Frontal cortex (tissue), 4 donors: ENCODE measurements at places on chromosomes 6 and 20.

DNA sequence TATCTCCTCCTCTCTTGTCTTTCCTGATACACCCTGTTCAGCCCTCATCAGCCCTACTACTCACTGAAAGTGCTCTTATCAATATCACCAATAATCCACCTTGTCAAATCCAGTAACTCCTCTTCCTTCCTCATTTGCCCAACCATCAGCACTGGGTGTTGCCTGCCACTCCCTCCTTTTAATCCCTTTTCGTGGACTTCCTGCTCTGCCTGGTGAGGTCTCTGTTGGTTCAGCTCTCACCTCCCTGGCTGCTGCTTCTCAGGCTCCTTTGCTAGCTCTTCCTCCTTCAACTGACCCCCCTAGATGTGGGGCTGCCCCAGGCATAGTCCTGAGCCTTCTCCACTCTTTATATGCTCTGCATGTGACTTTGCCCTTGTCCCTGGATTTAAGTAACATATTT is 92.5 kb downstream of the PREP start:
- DNase-seq, result no peak

DNA sequence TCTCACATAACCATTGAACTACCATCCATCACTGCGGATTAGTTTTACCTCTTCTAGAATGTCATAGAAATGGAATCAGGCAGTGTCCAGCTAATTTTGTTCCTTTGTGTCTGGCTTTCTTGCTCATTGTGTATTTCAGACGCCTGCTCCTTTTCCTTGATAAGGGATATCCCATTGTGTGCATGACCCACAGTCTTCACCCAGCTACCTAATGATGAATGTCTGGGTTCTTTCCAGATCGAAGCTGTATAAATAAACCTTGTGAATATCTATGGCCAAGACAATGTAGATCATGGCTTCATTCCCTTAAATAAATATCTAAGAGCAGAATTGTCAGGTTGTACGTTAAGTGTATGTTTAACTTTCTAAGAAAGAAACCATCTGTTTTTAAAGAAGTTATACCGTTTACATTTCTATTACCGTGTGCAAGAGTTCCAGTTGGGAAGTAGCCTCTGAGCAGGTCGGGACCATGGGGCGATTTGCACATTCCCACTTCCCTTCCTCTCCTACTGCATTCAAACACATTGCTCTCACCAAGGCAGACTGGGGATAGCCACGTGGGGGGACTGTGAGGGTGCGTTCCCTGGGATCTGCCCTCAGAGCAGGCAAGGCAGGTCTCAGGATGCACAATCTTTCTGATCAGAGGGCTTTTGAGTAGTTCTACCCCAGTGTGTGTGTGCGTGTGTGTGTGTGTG is 13.1 kb downstream of the CD93 start:
- no peak for DNase-seq

GRCh38 chr6:100664274-100665040 is 199.7 kb upstream of the SIM1 start:
- DNase-seq, result no peak

- no peak for DNase-seq
Measured at GRCh38 chr20:41287327-41287726, 30.2 kb downstream of the ZHX3 start.

DNA sequence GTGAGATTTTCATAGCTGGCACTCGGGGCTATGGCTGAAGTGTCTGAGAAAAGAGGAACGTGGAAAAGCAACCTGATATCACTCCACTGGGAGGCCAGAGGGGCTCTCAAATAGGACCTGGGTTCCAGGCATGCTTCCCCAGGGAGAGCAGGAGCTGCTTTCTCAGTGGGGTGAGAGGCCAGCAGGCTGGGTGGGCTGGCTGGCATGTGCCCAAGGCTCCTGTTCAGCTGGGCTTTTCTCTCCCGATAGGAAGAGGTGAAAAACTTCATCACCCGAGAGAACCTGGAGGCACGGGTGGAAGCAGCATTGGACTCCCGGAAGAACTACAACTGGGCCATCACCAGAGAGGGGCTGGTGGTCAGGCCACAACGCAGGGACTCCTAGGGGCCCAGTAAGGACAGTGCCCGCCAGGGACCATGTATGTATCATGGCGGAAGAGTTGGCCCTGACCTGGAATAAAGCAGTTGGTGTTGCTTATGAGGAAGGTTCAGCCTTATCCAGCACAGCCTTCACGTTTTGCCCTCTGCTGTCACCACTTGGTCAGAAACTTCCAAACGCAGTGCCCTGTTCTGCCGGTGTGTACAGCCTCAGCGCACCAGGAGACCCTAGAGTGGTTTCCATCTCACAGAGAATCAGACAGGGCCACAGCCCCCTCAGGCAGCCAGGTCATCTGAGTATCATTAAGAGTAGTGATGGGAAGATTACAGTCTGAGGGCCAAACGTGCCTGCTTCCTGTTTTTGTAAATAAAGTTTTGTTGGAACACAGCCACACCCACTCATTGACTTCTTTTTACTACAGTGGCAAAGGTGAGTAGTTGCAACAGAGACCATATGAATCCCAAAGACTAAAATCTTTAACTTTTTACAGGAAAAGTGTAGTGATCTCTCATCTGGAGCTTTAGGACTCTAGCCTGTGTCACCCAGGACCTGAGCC is 1.9 kb downstream of the MRPS26 start:
- DNase-seq, result no peak

DNA sequence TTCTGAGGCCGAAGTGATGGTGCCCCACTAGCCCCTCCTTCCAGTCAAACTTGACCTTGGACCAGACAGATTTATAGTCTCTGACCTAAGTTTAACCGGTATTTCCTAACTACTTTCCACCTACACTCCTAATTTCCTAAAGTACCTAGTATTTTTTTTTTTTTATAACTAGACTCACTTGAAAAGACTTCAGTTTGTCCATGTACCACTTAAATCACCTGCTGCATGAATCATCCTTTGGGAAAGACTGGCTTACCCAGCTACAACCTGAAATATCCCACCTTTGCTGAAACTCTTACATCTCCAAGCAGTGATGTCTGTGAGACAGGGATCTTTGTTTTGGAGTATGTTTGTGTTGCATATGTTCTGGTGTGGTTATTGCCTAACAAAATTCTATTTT is 71.1 kb downstream of the ZDHHC14 start:
- DNase-seq, result no peak

GRCh38 chr6:162907876-162908481 is 180.2 kb downstream of the PACRG start:
- DNase-seq, result no peak

GRCh38 chr6:131765081-131765803 is 42.6 kb upstream of the ENPP1 start:
- no peak for DNase-seq

DNA sequence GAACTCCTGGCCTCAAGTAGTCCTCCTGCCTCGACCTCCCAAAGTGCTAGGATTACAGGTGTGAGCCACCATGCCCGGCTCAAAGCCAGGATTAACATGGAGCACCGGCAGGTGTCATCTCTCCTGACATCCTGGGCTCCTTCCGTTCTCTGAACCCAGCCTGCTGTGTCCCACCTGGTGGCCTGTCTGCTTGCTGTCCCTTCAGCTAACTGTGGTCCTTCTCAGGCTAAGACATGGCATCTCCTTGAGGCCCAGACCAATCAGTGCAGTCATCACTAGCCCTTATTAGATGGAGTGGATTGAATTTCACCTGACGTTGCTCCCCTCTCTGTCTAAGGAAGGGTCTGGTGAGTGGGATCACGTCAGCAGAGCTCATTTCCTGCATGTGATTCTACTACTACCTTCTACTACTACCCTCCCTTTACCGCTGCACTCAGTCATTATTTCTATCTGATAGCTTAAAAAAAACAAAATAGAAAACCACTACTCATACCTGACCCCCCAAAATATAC is 28.0 kb upstream of the SYNJ2 start:
- DNase-seq, result no peak
